Upper lobe of left lung (tissue), 6 donors: ENCODE measurements at places on chromosomes 4 and X. TPM values are rescaled to one million over a fixed set of nuclear protein-coding genes. Genes with fewer than 3 reads are reported as not detected.

- no peaks in the 10 kb centered on the region for H3K4me1 ChIP-seq
- H3K27ac ChIP-seq: no peak overlapping the region
These were observed 131.1 kb downstream of the DCHS2 start for GRCh38 chr4:154360491-154360890.

- no peaks in the 10 kb centered on the region for H3K27me3 ChIP-seq
- H3K4me1 ChIP-seq: no peaks in the 10 kb centered on the region
- no peak overlapping the region for H3K4me3 ChIP-seq
- H3K27ac ChIP-seq: no peak overlapping the region
- DNase-seq: no peak
These were observed 26.7 kb downstream of the FAM156B start for GRCh38 chrX:52923781-52924241.

The CSAG1 gene
- total RNA-seq: not detected

DNA sequence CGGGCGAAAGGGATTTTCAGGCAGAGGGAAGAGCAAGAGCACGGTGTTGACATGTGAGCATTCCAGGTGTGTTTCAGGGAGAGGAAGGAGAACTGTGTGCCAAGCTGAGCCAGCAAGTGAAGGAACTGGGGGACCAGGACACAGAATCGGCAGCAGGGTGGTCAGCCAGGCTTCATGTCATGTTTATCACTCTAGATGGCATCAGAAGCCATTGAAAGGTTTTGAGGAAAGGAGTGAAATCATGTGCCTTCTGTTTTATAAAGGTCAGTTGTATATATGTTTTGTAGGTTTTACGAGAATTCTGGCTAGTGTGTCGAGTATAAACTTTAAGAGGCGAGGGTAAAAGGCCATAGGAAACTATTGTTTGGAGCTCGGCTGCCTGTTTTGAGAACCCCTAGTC is 682.3 kb downstream of the TRIML1 start:
- H3K4me3 ChIP-seq: no peak overlapping the region
- H3K36me3 ChIP-seq: no peaks in the 10 kb centered on the region
- H3K27ac ChIP-seq: no peak overlapping the region
- no peaks in the 10 kb centered on the region for H3K27me3 ChIP-seq

The CORIN gene
- 3.3 TPM for total RNA-seq

The BMP2K gene
- total RNA-seq: 40.9 TPM

The GYG2 gene
- 0.59 TPM for total RNA-seq

- H3K27ac ChIP-seq: no peak overlapping the region
- H3K27me3 ChIP-seq: no peaks in the 10 kb centered on the region
- DNase-seq: no peak
- no peaks in the 10 kb centered on the region for H3K36me3 ChIP-seq
- H3K4me3 ChIP-seq: no peak overlapping the region
These were observed 28.1 kb downstream of the ADAM29 start for GRCh38 chr4:174946246-174946645.

The CLDN22 gene
- not detected for total RNA-seq

The GAB3 gene
- total RNA-seq: 15.5 TPM

The GLOD5 gene
- 2.0 TPM for total RNA-seq

DNA sequence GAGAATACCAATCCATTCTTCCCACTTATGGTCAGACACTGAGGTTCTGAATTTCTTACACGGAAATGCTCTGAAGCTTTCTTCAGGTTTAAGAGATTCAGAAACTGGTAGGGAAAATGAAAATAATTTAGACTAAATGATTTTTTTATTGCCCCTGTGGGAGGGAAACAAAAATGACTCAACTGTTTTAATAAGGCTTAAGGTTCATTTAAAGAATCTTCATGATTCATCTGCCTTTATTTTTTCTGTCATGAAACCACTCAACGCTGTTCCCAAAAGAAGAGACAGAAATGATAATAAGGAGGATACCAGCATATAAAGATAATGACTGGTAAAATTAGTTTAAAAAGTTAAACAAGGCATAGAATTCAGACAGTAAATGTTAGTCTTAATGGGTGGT is 39.3 kb upstream of the FAM47B start:
- no peaks in the 10 kb centered on the region for H3K27me3 ChIP-seq
- no peak overlapping the region for H3K4me3 ChIP-seq
- no peak for DNase-seq
- no peak overlapping the region for H3K27ac ChIP-seq

- H3K27ac ChIP-seq: no peak overlapping the region
- no peaks in the 10 kb centered on the region for H3K27me3 ChIP-seq
- no peak overlapping the region for H3K4me3 ChIP-seq
- H3K36me3 ChIP-seq: no peaks in the 10 kb centered on the region
- no peak for DNase-seq
- no peaks in the 10 kb centered on the region for H3K4me1 ChIP-seq
These were observed 69.8 kb downstream of the IGSF1 start for GRCh38 chrX:131219271-131219670.

The SLC30A9 gene
- total RNA-seq: 43.7 TPM

DNA sequence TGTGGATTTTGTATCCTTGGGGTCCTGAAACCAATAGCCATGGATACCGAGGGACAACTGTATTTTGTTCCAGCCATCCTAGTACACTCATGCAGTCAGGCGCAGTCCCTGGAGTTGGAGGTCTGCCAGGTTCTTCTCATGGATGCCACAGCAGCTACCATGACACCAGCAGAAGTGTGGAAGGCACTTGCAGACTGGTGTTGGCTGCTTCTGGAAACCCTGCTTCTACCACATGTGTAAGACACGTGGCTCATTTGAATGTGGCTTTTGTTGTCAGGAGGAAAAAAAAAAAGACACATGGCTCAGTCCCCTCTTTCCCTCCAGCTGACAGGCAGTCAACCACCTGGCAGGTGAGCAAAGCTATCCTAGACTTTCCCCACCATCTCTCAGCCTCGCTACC is 19.4 kb downstream of the DRD5 start:
- no peaks in the 10 kb centered on the region for H3K27me3 ChIP-seq
- no peak overlapping the region for H3K27ac ChIP-seq
- DNase-seq: no peak
- no peaks in the 10 kb centered on the region for H3K4me1 ChIP-seq
- H3K36me3 ChIP-seq: no peaks in the 10 kb centered on the region

GRCh38 chr4:174009686-174010451 is 273.6 kb downstream of the FBXO8 start:
- no peaks in the 10 kb centered on the region for H3K4me1 ChIP-seq
- no peak overlapping the region for H3K4me3 ChIP-seq
- H3K27ac ChIP-seq: no peak overlapping the region
- no peaks in the 10 kb centered on the region for H3K27me3 ChIP-seq

DNA sequence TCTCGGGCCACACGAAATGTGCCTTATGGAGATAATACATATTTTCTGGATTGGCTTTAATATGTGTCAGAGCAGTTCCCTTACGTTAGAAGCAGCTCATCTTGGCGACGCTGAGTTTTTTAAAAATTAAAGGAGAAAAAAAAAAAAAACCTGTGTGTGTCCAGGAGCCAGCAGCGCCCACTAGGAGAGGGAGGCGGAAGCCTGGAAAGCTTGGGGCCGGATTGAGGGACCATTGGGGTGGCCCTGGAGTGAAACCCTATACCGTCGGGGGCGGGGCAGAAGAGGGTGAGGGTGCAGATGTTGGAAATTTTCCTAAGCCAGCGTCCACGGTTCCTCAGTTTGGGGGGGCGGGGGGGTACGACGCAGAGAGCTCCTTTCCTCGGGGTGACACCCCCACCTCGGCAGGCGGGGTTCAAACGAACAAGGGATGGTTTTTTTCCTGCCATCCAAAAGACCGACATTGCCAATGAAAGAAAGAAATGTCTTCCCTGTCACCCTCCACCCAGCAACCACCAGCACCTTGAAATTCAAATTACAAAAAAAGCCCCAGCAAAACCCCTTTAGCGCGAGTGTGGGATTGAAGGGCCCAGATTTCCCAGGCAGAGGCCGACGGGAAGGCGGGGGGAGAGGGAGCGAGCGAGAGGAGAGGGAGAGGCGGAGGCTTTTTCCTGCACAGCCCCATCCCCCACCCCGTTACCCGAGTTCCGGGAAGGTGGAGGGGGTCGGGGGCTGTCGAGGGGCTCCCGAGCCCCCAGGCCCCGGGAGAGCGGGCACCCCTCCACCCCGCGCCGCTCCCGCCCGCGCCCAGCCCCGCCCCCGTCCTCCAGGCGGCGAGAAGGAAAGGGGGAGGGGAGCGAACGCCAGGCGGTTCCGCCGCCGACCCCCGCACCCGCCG is 859 bp downstream of the SMARCA1 start:
- no peaks in the 10 kb centered on the region for H3K36me3 ChIP-seq
- H3K27ac ChIP-seq: peak overlapping the region; percentile 85

- H3K4me3 ChIP-seq: no peak within 1 kb of the TSS
- H3K4me1 ChIP-seq: no peaks in the 10 kb centered on the region
- no peak within 1 kb of the TSS for H3K27ac ChIP-seq
- no peak for DNase-seq
- H3K36me3 ChIP-seq: no peaks in the 10 kb centered on the region
These were observed at the start of gene CD40LG for GRCh38 chrX:136647677-136648360. TSS of gene CD40LG (plus strand) at chrX:136648158. CDS start at chrX:136648249, 91 bp downstream.

- no peak overlapping the region for H3K27ac ChIP-seq
- no peaks in the 10 kb centered on the region for H3K27me3 ChIP-seq
- DNase-seq: peak; percentile 50
- peaks cover 3% of the 10 kb centered on the region for H3K4me1 ChIP-seq
These were observed 11.2 kb downstream of the MEPE start for GRCh38 chr4:87843936-87844335.

DNA sequence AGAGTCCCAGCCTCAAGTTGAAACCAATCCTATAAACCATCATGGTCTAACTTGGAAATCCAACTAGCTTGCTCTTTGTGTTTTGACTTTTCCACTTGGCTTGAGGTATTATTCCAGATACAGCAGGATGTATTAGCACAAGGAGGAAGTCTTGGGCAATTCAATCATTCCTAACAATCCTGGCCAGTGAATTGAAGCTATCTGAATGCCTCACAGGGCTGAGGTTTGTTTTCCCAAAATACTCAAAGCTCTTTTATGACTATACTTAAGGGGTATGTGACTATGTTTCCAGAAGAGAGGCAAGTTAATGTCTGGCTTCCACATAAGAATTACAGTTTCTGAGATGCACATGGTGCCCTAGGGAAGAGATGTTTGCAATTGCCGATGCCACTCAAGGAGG is 66.8 kb upstream of the SH3RF1 start:
- no peak overlapping the region for H3K27ac ChIP-seq
- no peak overlapping the region for H3K4me3 ChIP-seq
- no peak for DNase-seq
- H3K4me1 ChIP-seq: no peaks in the 10 kb centered on the region
- no peaks in the 10 kb centered on the region for H3K36me3 ChIP-seq

GRCh38 chr4:36317721-36318120 is 36.3 kb downstream of the DTHD1 start:
- DNase-seq: no peak
- H3K27me3 ChIP-seq: no peaks in the 10 kb centered on the region
- H3K36me3 ChIP-seq: no peaks in the 10 kb centered on the region
- H3K4me3 ChIP-seq: no peak overlapping the region
- H3K4me1 ChIP-seq: peaks cover 3% of the 10 kb centered on the region

The IL13RA2 gene
- not detected for total RNA-seq

GRCh38 chrX:115603534-115604074 is 42.6 kb downstream of the PLS3 start:
- peaks cover 3% of the 10 kb centered on the region for H3K4me1 ChIP-seq
- no peak overlapping the region for H3K27ac ChIP-seq
- H3K36me3 ChIP-seq: no peaks in the 10 kb centered on the region
- no peak for DNase-seq
- no peaks in the 10 kb centered on the region for H3K27me3 ChIP-seq
- no peak overlapping the region for H3K4me3 ChIP-seq

The CD38 gene
- total RNA-seq: 72.3 TPM
